K562 (cell line): ENCODE measurements at places on chromosomes 13 and 19. TPM values are rescaled to one million over a fixed set of nuclear protein-coding genes. Genes with fewer than 3 reads are reported as not detected.

TMEM86B gene
- 5.7 and 6.3 TPM in 2 replicates for total RNA-seq

- DNase-seq, result no peak
Observed at GRCh38 chr19:39208175-39208795, 4.2 kb upstream of the SYCN start.

GRCh38 chr19:29062475-29063435 is 150.2 kb downstream of the UQCRFS1 start:
- no peak for DNase-seq

- peak; percentile 3 for DNase-seq
Observed at GRCh38 chr19:52786078-52786463, 520 bp downstream of the ZNF600 start.

ZNF667 gene
- not detected in 2 replicates for total RNA-seq

DNA sequence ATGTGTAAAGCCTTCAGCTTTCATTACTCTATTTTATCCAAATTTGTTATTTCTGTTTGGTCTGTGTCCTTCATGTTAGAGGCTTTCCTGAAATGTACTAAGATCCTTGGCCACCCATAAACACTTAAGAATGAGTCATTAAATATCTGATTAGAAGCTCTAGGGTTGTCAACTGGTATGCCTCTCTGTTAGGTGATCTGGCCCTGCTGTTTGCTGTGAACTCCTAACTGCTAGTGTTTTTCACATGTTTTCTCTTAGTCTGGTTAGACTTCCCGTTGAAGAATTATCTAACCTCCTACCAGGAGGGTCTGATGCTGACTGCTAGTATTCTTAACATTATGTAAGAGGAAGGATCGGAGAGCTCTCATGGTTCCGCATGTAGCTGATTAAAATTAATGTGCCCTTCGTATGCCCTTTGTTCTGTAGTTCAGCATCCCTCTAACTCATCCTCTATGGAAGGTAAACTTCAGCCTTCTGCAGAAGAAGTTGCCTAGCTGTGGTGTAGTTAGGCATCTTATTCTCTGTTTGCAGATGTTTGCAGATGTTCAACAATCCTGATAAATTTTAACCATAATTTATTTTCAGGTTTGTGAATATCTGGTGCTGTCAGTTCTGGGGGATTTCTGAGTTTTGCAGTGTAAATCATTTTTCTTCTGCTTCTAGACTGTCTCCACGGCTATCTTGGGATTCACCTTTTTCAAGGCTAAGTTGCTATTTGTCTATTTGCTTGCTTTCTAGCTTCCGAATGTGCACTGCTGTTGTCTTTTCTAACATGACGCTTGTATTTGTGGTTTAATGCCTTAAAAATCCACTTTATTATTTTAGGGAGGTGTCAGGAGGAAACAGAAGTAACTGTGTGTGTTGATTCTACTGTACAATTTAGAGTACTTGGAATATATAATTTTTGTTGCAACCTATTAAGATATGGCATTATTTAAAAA is 207.2 kb upstream of the SPRY2 start:
- peak; percentile 35 for DNase-seq

- DNase-seq, result no peak
Observed at GRCh38 chr13:100508455-100508854, 80.1 kb downstream of the GGACT start.

- DNase-seq, result no peak
Observed at GRCh38 chr19:39995794-39996193, 1.1 kb upstream of the ZNF546 start.

GRCh38 chr13:66553391-66553790 is 676.7 kb downstream of the PCDH9 start:
- no peak for DNase-seq

- DNase-seq, result no peak
Observed at GRCh38 chr19:28372576-28373247, 840.2 kb downstream of the UQCRFS1 start.

- DNase-seq, result no peak
Observed at GRCh38 chr19:48720251-48720612, 707 bp upstream of the MAMSTR start.

KLF1 gene
- 144 and 168 TPM in 2 replicates for total RNA-seq

GRCh38 chr19:1266916-1267476 is 2.1 kb upstream of the CIRBP start:
- DNase-seq, result peak; percentile 82
